ENCODE measurements at places on chromosomes 6 and 20.

DNA sequence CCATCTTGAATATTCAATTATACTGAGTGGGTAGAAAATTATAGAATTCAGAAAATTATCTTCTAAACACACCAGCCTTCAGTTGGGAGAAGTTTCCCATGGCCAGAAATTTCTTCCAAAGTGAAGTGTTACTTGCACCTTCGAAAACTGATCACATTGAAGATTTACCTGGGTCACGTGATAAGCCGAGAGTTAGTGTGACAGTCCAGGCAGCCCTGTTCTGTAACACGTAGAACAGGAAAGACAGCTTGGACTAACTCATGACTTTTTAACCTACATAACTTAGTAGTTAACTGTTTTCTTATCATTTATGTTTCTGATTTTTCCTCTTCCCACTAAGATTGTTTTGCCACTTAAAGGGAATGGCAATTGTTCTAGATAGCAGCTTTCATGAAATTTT lies 118.3 kb upstream of the MTHFD1L start:
- DNase-seq = no peak

- no peak for DNase-seq
These were observed 284.4 kb upstream of the RNF24 start for GRCh38 chr20:4299773-4300172.

DNA sequence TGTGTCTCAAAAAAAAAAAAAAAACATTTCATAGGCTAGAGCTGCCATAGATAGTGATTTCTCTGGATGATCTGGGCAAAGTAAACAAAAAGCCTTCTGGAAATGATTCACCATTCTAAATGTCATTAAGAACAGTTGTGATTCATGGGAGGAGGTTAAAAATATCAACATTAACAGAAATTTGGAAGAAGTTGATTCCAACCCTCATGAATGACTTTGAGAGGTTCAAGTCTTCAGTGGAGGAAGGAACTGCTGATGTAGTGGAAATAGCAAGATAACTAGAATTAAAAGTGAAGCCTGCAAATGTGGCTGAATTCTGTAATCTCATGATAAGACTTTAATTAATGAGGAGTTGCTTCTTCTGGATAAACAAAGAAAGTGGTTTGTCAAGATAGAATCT lies 26.8 kb upstream of the MMP24 start:
- no peak for DNase-seq

- DNase-seq = peak; percentile 92
These were observed 98.9 kb upstream of the ZNF217 start for GRCh38 chr20:53692465-53693067.

All from astrocyte of the hippocampus (primary cell).